ENCODE measurements at places on chromosomes 16 and 17. TPM values are rescaled to one million over a fixed set of nuclear protein-coding genes. Genes with fewer than 3 reads are reported as not detected.

DNA sequence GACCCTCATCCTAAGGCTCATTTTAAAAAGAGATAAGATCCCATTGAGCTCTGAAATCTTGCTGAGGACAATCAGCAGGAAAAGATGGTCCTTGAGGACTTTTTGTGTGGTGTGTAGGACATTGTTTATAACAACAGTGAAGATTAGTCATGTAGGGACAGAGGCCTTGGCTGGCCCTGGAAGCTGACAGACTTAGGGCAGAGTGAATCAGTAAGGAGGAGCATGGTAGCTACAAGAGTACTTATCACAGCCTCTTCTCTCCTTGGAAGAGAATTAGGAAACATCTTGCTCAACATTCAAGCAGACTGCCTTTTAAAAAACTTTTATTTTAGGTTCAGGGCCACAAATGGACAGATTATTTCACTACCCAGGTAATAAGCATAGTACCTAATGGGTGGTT, 665.9 kb upstream of the SALL1 start:
- H3K4me1 ChIP-seq, result no peaks in the 10 kb centered on the region
- H3K36me3 ChIP-seq, result no peaks in the 10 kb centered on the region
- no peak for DNase-seq
- no peak overlapping the region for H3K27ac ChIP-seq

DNA sequence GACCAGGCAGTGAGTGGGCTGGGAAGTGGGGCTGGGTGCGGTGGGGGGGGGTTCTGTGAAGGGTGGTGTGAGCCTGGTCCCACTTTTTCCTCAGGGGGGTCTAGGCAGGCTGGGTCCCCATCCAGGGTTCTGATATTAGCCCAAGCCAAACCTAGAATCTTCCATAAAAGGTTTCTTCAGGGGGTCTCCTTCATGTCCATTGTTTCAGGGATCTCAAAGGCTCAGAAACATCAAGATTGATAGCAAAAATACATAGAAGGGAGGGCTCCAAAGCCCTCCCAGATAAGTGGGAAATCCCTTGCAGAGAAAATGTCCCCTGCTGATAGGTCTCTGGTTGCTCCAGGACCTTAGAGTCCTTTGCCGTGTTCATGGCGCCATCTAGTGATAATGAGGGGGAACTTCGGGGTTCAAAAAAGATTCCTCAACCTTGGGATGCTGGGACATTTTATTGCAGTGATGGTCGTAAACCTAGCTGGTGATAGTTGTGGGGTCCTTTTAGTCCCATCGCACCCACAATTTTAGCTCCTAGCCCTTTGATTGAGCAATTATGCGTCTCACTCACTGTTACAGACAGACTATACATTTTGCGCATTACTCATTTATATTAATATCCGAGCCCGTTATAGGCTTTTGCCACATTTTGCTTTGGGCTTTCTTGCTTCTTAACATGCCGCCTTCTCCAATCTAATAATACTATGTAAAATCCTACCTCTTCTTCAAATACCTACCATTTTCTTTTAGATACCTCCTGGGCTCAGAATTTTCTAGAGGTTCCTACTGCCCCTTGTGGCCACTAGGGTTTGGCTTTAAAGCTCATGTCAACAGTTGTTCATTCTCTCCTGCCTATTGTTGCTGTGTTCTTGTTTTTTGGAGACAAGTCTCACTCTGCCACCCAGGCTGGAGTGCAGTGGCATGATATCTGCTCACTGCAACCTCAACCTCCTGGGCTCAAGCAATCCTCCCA, 35.1 kb downstream of the IGF2BP1 start:
- H3K36me3 ChIP-seq, result no peaks in the 10 kb centered on the region
- H3K27ac ChIP-seq, result no peak overlapping the region
- peaks cover 6% of the 10 kb centered on the region for H3K4me1 ChIP-seq
- peak; percentile 27 for DNase-seq
- H3K27me3 ChIP-seq, result peaks cover 40% of the 10 kb centered on the region

- no peaks in the 10 kb centered on the region for H3K36me3 ChIP-seq
- no peaks in the 10 kb centered on the region for H3K27me3 ChIP-seq
- H3K4me3 ChIP-seq, result peak overlapping the region; percentile 76
- H3K4me1 ChIP-seq, result peaks cover 46% of the 10 kb centered on the region
Observed at GRCh38 chr16:22372882-22373661, 1.3 kb downstream of the CDR2 start.

DNA sequence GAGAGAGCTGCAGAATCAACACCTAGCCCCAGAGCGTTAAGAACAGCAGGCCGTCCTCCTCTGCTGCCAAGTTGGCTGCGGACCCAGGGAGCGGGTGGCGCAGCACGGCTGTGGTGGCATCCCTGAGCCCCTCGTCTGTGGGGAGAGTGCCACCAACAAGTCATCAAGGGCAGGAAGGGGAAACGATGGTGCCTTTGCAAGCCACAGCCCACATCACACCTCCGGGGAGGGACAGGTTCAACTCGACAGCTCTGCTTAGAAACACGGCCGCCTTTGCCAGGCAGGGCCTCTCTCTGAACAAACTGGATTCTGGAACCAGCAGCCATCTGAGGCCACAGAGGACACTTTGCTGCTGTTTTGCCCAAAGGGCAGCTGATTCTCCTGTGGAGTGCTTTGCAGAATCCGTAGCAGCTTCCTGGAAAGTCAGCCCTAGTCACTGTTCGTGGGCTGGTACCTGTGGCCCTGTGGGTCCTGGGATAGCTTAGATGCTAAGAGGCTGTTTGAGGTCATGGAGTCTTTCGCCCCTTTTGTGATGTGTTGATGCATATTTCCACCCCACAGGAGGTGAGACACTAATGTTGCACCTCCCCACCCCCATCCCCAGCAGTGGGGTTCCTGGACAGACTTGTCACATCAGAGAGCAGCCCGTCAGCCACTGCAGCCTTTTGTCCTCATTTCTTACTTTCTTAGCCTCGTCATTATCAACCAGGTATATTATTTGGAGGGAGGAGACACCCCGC, 270.6 kb downstream of the CPPED1 start:
- no peaks in the 10 kb centered on the region for H3K4me1 ChIP-seq
- H3K36me3 ChIP-seq, result no peaks in the 10 kb centered on the region
- no peak overlapping the region for H3K27ac ChIP-seq

DNA sequence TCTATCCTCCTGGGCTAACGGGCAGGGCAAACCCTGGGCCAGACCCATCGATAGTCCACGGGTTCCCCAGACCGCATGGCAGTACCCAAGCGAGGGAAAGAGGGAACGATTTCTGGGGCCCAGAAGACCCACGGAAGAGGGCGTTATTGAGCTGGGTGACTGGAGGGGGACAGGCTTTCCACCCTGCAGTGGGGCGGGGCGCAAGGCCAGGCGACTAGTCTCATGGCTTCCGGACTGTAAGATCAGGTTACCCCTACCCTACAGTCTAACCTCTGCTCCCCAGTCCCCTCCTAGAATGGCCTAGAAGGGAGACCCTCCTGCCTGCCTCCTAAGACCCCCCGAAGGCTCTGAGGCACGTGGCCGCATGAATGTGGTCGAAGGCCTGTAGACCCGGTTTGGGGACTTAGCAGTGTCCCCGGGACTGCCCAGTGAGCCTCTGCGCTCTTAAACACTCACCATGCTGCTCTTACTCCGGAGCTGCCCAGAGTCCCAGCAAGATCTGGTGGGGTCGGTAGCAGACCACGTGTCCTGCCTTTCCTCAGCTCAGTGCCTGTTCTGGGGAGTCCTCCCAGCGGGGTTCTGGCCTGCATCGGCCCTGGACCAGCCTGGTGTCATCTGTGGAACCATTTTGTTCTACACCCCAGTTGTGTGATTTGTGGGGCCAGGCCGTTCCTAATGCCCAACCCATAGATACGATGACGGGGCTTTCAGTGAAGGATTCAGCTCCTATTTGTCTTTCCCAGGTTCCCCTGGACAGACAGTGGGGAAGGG, 13.2 kb upstream of the AURKB start:
- H3K4me1 ChIP-seq, result peaks cover 52% of the 10 kb centered on the region
- peak; percentile 40 for DNase-seq
- H3K36me3 ChIP-seq, result peaks cover 13% of the 10 kb centered on the region
- peak overlapping the region; percentile 77 for H3K4me3 ChIP-seq

- H3K36me3 ChIP-seq, result no peaks in the 10 kb centered on the region
- no peaks in the 10 kb centered on the region for H3K4me1 ChIP-seq
- DNase-seq, result no peak
- no peak overlapping the region for H3K27ac ChIP-seq
Observed at GRCh38 chr17:33809748-33810147, 445.3 kb upstream of the CCL2 start.

DNA sequence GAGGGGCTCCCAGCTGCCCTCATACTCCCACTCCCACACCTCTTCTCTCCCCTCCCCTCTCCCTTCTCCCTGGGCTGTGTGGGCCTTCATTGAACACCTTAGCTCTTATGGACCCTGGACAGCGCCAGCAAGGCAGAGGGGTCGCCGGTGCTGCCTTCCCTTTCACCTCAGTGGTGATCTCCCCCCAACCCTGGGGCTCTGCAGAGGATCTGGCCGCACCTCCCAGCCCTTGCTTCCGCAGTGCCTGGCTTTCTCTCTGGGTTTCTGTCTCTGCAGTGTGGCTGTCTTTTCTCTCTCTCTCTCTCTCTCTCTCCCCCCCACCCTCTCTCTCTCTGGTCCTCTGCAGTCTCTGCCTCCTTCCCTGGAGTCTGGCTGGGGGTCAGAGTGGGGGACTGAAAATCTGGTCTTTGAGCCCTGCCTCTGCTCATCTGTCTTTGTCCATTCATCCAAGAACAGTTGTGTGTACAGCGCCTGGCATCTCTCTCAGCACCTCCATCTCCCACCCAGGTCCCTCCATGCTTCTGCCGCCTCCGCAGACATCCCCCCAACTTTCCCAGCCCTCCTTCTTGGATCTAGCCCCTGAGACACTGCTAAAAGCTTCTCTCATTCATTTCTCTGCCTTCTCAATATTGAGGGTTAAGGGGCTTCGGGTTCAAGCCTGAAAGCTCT, 1.1 kb downstream of the SEZ6L2 start:
- no peak overlapping the region for H3K4me3 ChIP-seq
- DNase-seq, result no peak
- H3K27ac ChIP-seq, result no peak overlapping the region
- H3K36me3 ChIP-seq, result no peaks in the 10 kb centered on the region

DNA sequence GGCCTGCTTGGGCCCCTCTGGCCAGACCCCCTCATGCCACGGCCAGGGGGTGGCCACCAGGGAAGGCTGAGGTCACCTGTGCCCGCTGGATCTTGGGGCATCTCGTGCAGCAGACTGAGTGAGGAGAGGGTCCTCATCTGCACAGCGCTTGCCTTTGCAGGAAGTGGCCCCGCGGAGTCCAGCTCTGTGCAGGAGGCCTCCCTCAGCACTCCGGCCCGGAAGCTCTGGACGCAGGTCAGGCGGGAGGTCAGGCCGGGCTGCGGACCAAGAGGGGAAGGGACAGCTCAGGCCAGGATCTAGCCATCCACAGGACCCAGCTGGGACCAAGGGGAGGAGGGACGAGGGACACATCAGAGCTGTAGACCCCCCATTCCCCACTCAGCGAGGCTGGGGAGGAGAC, 72.4 kb downstream of the LITAF start:
- no peaks in the 10 kb centered on the region for H3K4me1 ChIP-seq
- H3K4me3 ChIP-seq, result no peak overlapping the region
- no peak for DNase-seq
- no peak overlapping the region for H3K27ac ChIP-seq
- no peaks in the 10 kb centered on the region for H3K27me3 ChIP-seq
- H3K36me3 ChIP-seq, result no peaks in the 10 kb centered on the region

GRCh38 chr17:80792373-80792781, 199.3 kb upstream of the CHMP6 start:
- peak overlapping the region; percentile 79 for H3K27ac ChIP-seq
- no peaks in the 10 kb centered on the region for H3K36me3 ChIP-seq
- no peak for DNase-seq
- H3K4me1 ChIP-seq, result no peaks in the 10 kb centered on the region
- no peak overlapping the region for H3K4me3 ChIP-seq

The BRIP1 gene
- 0.60 TPM for total RNA-seq

The CCL3 gene
- not detected for total RNA-seq

The PRCD gene
- total RNA-seq, result 15.9 TPM

The GLTPD2 gene
- total RNA-seq, result not detected

Measured in tibial nerve (tissue), 4 donors.